ENCODE measurements at places on chromosomes 7 and 10.
A peak's percentile ranks its signal among the peaks of the same experiment; 100 is the strongest.

- DNase-seq = peak; percentile 68
Measured at GRCh38 chr7:23022258-23022769, 8.4 kb upstream of the HYCC1 start.

DNA sequence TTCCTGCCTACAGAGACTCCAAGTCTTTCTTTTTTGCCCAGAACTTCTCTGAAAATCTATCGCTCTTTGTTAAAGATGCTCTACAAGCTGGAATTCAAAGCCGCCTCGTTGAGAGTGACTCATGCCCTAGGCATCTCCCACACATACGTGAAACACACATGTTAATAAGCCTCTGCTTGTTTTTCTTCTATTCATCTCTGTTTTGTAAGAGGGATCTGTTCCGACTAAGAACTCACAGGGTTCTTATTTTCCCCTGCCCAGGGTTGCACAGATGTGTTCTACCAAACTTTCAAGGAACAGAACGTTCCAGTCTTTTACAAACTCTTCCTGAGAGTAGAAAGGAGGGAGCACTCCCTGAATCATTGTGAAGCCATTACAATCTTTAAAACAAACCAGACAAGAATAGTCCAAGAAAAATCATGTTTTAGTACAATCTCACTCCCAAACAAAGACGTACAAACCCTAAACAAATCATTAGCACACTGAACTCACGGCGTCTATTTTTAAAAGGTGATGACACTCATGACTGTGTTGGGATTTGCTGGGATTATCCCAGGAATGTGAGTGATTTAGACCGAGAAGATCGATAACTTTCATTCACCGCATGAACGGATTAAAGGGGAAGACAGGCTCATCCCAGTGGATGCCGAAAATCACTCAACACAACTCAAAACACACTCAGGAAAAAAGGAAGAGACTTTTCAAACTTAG, 55.3 kb upstream of the INPP5A start:
- DNase-seq = peak; percentile 51

DNA sequence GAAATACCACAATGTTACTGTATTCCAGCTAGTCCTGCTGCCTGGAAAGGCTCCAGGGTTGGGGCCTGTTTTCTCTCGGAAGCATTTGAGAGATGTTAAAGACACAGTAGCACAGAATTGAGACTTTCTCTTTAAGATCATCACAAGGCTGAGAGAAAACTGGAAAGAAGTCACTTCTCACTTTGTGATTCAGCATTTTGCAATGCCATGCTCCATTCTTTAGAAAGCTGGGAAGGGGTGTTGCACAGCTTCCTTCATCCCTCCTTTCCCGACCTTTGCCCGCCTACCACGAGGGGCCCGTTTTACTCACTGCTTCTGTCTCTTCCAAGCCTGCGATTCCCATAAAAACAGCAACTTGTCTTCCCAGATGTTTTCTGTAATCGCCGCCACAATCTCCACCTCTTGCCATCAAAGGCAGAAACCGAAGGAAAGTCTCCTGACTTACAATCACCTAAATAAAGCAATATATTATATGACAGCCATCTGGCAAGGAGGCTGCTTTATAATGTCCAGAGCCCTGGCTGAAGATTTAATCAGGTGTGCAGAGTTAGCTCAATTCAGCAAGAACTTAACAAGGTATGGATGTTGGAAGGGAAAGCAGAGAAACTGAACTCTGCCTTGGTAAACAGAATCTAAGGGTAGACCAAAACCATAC, 18.9 kb downstream of the NOD1 start:
- DNase-seq = peak; percentile 62

DNA sequence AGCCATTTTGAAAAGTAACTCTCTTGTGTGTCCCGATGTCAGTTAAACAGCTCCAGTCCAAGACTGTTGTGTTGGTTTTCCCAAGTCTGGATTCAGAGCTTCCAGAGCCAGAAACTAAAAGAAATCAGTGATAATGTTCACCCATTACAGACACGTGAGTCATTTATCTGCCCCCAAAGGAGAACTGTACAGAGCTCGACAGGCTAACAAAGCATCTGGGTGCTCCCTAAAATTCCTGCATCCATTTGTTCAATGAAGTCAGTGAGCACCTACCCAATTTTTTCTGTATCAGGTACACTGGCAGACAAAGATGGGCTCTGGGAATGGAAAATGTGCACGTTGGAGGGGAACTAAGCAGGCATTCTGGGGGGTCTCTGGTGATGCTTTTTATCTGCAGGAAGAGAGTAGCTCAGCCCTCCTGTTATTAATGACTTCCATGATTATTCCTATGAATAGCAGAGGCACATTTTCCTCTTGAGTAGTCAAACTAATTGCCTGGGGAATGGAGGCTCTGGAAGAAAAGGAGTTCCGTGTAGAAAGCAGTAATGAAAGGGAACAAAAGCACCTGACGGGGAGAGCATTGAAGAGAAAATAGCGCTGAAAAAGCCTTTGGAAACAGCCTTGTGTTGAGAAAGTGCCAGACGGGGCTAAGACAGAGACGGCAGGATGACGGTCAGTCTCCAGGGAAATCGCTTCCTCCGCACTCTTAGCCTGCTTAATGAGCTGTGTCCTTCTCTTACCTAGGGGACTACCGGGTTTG, 75.3 kb downstream of the GAD2 start:
- DNase-seq = no peak

GRCh38 chr7:123979876-123980275, 53.0 kb downstream of the TMEM229A start:
- no peak for DNase-seq
